ENCODE measurements at places on chromosomes 13 and 19. TPM values are rescaled to one million over a fixed set of nuclear protein-coding genes. Genes with fewer than 3 reads are reported as not detected.

DNA sequence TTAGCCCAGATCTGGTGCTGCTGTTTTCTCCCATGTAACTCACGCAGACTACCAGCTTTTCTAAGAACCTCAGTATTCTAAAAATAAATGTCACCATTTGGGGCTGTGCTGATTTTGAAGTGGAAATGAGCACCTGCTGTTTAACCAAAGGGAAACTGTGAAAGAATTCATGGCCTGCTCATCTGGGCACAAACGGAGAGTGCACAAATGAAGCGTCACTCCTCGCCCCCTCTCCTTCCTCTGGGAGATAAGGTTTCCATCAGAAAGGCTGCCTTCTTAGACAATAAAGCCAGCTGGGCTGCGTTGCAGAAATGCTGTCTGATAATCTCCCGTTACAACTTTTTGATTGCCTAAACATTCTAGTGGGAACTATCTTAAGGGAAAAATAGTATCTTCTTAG lies 73.7 kb upstream of the SLC15A1 start:
- DNase-seq: no peak

DNA sequence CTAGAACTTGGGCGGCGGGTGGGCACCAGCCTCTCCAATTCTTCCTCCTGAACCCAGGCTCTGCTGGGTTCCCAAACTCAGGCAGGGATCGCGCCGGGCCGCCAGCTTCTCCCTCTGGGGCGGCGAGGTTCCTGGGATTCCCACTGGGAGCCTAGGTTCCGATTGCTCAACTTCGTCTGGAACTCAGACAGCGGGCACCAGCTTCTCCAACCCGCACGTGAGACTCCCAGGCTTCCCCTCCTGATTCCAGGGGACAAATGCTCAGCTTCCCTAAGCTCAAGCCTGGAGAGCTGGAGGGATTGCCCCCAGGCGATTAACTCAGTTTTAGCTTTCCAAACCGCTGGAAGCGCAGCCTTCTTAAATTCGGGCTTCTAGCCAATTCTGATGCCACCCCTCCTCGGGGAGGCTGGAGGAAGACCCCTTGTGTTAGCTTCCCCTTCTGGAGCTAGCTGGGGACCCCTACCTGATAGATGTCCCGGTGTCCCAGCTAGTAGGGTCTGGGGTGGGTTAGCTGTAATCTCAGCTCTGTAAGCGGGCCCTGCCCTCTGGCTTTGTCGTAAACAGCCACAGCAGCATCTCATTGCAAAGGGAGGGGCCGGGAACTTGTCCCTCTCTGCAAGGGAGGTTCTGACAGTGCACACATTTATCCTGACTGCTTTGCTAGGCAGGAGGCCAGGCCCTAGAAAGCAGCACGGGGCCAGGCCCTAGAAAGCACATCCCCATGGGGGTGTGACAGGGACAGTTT lies 671 bp downstream of the MCOLN1 start:
- peak; percentile 84 for DNase-seq

DNA sequence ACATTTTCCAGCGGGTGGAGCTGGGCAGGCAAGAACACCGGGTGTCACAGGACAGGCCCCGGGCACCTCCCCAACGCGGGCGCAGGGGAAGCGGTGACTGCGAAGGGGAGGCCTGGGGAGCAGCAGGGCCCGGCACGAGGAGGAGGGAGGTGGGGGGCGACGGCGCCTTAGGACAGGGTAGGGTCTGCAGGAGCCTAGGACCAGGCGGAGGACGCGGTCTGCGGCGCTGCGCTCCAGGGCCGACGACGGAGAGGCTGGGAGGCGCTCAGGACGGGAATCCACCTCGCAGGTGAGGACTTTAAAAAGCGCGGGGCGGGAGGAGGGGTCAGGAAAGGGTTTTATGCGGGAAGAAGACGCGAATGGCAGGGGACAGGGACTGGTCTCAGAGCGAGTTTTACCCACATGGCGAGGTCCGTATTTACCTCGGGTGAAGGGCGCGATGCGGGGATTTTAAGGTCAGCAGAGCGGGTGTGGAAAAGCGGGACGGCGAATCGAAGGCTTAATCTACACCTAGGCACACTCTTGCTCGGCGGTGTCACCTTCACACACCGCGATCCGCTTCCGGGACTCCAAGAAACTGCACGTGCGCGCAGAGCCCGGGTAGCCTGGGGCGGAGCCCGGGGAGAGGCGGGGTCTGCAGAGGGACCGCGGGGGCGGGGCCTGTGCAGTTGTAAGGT lies 13.5 kb downstream of the ERVV-2 start:
- no peak for DNase-seq

CEACAM8 gene
- total RNA-seq: 21.8 TPM

GRCh38 chr13:33994826-33995502 lies 177.0 kb downstream of the RFC3 start:
- DNase-seq: no peak

Measured in spleen (tissue), 13 donors.